ENCODE measurements at places on chromosomes 3 and 15.

DNA sequence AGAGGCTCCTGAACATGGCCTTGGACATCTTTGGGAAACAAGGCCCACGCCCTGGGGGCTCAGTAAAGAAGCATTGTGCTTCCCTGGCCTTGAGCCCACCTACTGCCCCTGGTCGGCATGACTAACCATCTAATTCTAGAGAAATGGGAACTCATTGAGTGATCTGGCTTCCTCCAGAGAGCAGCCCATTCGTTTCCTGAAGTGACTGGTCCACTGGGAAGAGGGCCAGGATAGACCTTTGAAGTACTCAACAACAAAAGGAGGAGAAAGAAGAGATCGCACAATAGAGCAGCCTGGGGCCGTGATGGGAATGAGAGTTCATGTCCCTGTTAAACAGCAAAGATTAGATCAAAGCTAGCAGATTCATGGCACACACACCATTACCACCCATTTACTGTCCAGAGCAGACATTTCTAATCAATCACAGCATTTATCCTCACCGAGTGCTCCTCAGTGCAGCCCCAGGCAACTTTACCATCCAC, 514.4 kb upstream of the PROK2 start:
- no peak for DNase-seq

GRCh38 chr3:157861076-157861765, 245.0 kb downstream of the SHOX2 start:
- no peak for DNase-seq

DNA sequence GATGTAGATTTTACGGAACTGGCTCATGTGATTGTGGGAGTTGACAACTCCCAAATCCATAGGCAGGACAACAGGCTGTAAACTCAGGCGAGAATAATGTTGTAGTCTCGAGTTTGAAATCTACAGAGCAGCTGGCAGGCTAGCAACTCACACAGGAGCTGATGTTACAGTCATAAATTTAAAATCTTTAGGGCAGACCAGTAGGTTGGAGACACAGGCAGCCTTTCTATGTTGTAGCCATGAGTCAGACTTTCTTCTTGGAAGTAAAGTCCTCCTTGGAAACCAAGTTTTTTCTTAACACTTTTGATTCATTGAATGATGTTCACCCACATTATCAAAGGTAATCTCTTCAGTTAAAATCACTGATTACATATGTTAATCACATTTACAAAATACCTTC, 89.1 kb upstream of the ALCAM start:
- no peak for DNase-seq

GRCh38 chr3:143806038-143806437, 42.2 kb downstream of the SLC9A9 start:
- DNase-seq: no peak

GRCh38 chr3:188316723-188317070, 162.7 kb downstream of the LPP start:
- no peak for DNase-seq

DNA sequence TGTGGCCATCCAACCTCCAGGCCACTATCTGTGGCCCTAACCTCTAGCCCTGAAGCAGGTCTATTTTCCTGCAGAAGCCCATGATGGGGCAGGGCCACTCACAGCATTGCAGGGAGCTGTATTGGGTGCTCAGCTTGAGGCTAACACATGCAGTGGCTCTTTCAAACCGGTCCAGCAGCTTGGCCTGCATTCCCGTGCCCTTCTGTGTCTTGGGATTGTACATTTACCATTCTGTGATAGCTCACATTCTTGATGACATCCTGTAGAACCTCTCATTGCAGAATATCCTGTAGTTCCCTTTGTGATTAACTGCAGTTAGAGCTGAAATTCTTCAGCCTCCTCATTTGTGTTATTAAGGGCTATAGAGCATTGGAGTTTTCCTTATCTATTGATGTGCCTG, 60.8 kb upstream of the ANKRD34C start:
- no peak for DNase-seq

GRCh38 chr3:166461626-166462025, 624.4 kb upstream of the BCHE start:
- DNase-seq: no peak

GRCh38 chr15:80684697-80685096, 10.4 kb upstream of the ABHD17C start:
- DNase-seq: no peak

- DNase-seq: no peak
These were observed 90.4 kb downstream of the NAALADL2 start for GRCh38 chr3:174949523-174949922.

DNA sequence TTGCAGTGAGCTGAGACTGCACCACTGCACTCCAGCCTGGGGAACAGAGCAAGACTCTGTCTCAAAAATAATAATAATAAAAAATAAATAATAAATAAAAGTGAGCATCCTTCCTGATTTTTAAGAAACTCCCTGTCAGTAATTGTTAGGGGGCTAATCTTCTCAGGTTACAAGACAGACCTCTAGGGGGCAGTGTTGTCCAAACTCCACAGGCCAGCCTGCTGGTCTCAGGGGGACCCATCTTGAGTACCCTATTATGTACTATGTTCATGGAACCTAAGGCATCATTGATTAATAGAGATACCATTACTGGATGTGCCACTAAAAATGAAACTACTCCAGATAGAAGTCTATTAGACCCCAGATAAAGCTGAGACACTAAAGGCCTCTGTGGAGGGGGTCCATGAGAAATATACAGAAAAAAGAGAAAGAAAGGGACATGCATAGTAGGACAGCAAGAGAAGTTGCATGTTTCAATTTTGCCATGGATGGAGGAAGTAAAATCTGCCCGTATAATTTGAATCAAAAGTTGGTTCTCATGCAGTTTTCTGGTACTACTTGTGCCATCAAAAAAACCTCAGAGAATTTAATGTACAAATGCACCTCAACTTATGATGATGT, 85.5 kb upstream of the CDV3 start:
- peak; percentile 66 for DNase-seq

DNA sequence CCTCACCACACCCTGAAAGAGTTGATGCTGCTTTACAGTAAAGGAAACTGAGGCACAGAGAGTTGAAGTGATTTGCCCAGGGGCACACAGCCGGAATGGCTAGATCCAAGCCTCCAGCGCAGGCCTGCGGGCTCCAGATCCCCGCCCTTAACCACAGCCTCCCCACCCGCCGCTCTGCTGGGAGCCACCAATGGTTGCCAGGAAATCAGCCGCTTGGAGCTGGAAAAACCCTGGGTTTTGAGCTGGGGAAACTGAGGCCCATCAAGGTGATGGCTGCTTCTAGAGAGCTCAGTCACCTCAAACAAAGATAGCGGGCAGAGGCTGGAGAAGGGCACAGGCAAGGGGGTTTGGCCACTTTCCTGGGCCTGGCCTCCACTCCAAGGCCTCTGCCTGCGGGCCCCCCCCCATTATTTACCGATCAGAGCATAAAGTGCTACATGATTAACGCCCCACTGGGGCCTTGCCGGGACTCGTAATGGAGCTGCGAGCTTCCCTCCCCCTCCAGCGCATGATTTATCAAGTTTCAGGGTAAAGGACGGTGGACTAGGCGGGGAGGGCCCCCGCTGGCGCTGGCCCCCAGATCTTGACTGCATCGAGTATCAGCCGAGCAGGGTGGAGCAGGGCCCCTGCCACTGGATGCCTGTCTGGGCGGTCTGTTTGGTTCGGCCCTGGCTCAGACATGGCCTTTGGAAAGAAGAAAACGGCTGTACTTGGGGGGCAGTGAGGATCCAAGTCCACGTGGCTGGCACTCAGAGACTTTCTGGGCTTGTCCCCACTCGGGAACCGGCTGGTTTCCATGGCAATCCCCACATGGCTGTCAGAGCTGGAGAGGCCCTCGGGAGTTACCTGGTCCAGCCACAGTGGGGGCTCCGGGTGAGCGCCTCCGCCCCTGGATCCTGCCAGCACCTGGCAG, 9.1 kb downstream of the PLXND1 start:
- no peak for DNase-seq

- DNase-seq: no peak
These were observed 296.8 kb upstream of the TPM1 start for GRCh38 chr15:62745621-62746225.

GRCh38 chr3:58202917-58203360, 7.8 kb downstream of the DNASE1L3 start:
- DNase-seq: no peak

- no peak for DNase-seq
These were observed 952 bp upstream of the CHST2 start for GRCh38 chr3:143118630-143119008.

DNA sequence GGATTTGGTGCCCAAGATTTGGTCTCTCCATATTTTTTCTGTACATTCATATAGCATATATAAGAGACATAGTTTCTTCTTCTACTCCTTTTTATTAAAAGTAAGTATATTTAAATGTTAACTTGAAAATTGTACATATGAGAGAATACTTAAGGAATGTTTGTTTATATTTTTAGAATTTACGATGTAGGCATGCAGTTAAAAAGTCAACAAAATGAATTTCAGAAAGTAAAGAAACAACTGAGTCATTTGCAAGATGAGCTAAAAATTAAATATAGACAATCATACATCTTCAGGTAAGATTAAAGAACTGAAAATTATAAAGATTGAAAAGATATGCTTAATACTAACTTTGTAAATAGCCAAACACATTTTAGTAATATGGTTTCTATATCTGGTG, 94.2 kb downstream of the LEKR1 start:
- no peak for DNase-seq

Data from CD4-positive, alpha-beta T cell treated with Interleukin-6 at 100 ng/mL for 8 hours (primary cell).